Astrocyte (in vitro differentiated cells and primary cell): ENCODE measurements at places on chromosomes 6 and 20.

GRCh38 chr20:50376179-50376887, 133.8 kb upstream of the PTPN1 start:
- no peak for DNase-seq

- no peak for DNase-seq
Measured at GRCh38 chr6:27312950-27313271, 838 bp upstream of the POM121L2 start.

DNA sequence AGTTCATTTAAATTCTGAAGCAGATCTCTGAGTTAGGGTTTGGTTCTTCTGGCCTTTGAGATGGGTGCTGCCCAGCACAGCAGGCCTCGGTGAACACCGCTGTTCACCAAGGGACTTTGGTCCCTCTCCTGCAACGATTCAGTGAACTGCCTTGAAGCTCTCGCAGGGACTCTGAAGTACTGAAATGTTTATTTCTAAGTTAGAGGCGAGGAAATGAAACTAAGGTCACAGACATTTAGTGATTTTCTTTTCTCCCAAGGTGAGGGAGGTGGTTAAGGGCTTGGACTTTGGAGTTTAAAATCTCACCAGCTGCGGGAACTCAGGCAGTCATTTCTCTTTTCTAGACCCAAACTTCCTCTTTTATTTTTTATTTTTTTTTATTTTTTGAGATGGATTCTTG, 26.2 kb downstream of the E2F3 start:
- no peak for DNase-seq

GRCh38 chr20:9051508-9051907, 17.4 kb upstream of the PLCB4 start:
- DNase-seq: peak; percentile 98

DNA sequence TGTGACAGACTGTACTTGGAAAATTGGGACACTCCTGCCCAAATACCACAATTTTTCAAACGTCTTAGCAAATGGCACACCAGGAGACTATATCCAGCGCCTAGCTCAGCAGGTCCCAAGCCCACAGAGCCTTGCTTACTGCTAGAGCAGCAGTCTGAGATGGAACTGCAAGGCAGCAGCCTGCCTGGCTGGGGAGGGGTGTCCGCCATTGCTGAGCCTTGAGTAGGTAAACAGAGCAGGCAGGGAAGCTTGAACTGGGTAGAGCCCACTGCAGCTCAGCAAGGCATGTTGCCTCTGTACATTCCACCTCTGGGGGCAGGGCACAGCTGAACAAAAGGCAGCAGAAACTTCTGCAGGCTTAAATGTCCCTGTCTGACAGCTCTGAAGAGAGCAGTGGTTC, 1003.3 kb upstream of the MAP3K7 start:
- DNase-seq: no peak

- DNase-seq: no peak
Measured at GRCh38 chr6:11110921-11111768, at the start of gene ERVFRD-1. ERVFRD-1 (minus strand) TSS chr6:11111725; CDS start chr6:11105310, 6,415 bp downstream.

GRCh38 chr20:5667705-5668528, 82.3 kb upstream of the SHLD1 start:
- no peak for DNase-seq

GRCh38 chr20:42611423-42611822, 578.3 kb downstream of the PTPRT start:
- DNase-seq: no peak

- no peak for DNase-seq
Measured at GRCh38 chr6:89289710-89290109, 25.4 kb downstream of the GABRR2 start.

GRCh38 chr6:32825966-32826365, 9.2 kb upstream of the HLA-DOB start:
- DNase-seq: peak; percentile 21

- no peak for DNase-seq
Measured at GRCh38 chr6:43779852-43780236, 9.8 kb downstream of the VEGFA start.

GRCh38 chr20:3166338-3166912, 6.8 kb upstream of the FASTKD5 start:
- DNase-seq: no peak

GRCh38 chr6:139372326-139373153, 1.9 kb downstream of the CITED2 start:
- DNase-seq: peak; percentile 14

- DNase-seq: no peak
Measured at GRCh38 chr6:74577619-74578018, 628.2 kb downstream of the COL12A1 start.

- no peak for DNase-seq
Measured at GRCh38 chr6:143542888-143543287, 31.4 kb upstream of the FUCA2 start.

DNA sequence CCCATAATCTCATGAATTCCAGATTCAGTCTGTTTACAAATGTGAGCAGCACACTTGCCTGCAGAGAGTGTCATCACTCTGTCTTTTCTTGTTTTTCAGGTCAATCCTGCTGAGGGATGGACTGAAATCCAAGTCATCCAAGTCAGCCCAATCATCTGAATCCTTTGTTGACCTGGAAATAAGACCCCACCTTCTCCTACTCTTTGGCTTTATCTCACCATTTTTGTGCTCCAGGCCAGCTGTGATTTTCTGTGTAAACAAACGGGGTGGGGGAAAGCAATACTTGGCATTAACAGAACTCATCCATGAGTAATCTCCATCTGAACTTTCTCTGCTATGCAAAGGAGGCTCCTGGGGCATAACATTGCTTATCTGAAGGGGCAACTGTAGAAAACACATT, 16.9 kb upstream of the GSTA4 start:
- DNase-seq: no peak

- no peak for DNase-seq
Measured at GRCh38 chr20:40519918-40520317, 169.1 kb downstream of the MAFB start.

- DNase-seq: peak; percentile 49
Measured at GRCh38 chr20:10591946-10592521, 81.8 kb downstream of the JAG1 start.

- DNase-seq: no peak
Measured at GRCh38 chr20:63767456-63767855, 27.9 kb downstream of the SLC2A4RG start.
